ENCODE measurements at places on chromosomes 2 and 18.

DNA sequence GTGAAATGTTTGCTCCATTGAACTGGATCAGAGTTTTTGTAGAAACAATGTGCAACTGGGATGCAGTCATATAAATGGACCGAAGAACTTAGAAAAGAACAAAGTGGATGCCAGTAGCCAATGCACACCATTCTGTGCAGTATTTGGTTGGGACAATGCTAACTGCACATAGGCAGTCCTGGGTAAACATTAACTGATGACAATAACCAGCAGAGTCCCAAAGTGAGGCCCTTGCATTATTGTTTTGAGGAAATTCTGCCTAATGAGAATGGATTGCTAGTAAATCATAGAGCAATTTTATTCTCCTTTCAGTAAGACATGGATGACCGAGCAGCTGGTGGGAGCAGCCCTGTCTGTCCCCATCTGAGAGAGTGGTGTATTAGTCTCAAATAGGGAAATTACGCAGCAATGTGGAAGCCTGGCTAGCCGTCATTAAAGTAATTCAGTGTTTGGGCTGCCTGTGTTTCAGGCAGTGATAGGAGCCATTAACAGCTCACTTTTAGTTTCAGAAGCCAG is 94.9 kb downstream of the KCTD1 start:
- no peak for DNase-seq

DNA sequence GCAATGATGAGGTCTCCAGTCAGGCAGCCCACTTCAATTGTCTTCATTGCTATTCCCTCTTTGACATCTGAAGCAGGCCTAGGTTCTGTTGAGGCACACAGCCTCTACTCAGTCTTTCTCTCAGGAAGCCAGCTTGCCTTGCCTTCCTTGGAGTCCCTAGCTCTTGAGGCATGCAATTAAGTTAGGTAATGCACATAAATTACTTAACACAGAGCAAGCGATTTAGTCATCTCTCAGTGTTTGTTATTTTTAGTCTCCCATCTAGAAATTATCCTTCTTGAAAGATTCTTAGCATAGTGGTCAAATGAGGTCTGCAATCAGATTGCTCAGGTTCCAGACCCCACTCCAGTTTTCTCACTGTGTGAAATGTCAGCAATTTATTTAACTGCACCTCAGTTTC is 32.0 kb downstream of the SULT1C4 start:
- DNase-seq, result no peak

- DNase-seq, result no peak
Observed at GRCh38 chr2:97812931-97813330, 99.6 kb downstream of the ZAP70 start.

GRCh38 chr18:12324991-12325725 is 17.1 kb downstream of the TUBB6 start:
- DNase-seq, result no peak

DNA sequence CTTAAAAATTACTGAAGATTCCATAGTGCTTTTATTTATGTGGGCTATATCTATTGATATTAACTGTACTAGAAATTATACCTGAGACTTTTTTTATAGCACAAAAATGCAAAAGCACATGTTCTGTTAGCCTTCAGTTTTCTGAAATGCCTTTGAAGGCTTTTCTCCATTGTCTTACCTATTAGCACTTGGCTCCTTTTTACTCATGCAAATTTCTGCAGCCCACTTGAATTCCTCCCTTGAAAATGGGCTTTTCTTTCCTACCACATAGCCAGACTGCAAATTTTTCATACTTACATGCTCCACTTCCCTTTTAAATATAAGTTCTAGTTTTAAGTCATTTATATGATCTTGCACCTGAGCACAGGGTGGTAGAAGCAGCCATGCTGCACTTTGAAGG is 453.0 kb upstream of the TRIB2 start:
- DNase-seq, result no peak

DNA sequence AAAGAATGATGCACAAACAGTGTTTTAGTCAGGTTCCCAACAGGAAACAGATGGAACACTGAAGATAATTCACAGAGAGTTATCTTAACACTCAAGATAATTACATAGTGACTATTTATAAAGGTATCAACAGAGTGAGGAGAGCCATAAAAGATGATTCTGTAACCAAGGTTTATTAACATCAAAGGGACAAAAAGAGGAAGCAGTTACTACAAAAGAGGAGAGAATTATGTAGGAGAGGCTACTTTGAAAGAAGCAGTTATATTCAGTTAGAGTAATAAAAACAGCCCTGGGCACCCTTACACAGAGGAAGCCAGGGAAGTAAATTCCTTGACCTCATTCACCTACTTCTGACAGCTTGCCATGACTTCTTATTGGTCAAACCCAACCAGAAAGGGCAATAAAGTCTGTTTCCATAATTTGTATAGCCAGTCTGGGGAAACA is 326.5 kb upstream of the SLC39A10 start:
- DNase-seq, result no peak

- no peak for DNase-seq
Observed at GRCh38 chr2:40038646-40039045, 259.6 kb upstream of the THUMPD2 start.

GRCh38 chr2:164554487-164554886 is 66.8 kb downstream of the GRB14 start:
- DNase-seq, result no peak

GRCh38 chr2:10007435-10007834 is 35.9 kb upstream of the KLF11 start:
- DNase-seq, result no peak

- DNase-seq, result no peak
Observed at GRCh38 chr2:45736757-45737704, 85.6 kb downstream of the PRKCE start.

DNA sequence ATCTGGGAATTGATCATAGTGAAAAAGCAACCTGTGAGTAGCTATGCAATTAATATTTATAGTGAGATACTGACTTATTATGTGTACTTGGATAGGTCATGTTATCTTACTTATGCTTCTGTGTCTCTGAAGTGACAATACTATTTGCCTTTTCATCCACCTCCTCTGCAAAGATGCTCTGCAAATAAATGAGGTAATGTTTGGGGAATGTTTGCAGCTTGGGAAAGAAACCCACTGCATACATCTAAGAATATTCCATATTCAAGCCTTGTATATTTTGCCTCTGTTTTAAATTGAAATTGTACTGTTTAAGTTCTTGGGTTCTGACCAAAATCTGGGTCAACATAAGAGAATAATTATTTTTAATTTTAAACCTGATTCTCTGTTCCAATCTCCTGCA is 217.4 kb upstream of the DTNA start:
- no peak for DNase-seq

- DNase-seq, result no peak
Observed at GRCh38 chr2:61534926-61535325, 3.2 kb downstream of the XPO1 start.

- no peak for DNase-seq
Observed at GRCh38 chr2:200199005-200199404, 107.5 kb upstream of the SPATS2L start.

DNA sequence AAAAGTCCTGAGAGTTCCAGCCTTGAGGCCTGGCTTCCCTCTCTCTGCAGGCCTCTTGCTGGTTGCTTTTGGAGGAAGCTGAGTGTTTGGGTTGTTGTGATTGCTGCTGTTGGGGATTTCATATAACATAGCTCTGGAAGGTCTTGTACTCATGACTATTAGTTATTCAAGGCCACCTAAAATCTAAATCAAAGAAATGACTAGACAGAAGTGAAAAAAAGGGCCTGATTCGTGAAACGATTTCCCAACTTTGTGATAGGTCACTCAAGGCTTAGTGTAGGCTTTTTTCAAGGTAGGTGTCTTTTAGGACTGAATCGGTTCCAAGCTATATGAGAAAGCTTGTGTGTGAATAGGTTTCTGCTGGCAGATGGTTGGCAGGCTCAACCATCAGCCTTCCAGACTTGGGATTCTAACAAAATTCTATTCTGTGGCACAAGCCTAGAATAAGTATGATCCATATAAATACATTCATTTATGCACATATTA is 164.4 kb downstream of the FMNL2 start:
- no peak for DNase-seq

DNA sequence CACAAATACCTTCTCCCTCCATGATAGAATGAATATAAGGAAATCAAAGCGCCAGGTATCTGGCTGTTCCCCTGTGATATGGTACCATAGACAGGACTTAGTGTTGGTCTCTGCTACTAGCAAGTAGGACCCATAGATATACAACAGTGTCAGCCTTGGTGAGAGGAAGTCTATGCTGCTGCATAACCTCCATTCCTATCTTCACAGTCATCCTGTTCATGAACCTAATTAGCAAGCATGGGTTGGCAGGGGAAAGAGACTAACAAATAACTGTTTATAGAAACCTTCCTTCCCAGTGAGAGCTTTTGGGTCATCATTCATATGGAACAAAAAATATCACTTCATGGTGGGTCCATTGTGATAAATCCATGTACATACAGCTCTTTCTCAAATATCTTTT is 188.9 kb upstream of the FAM98A start:
- no peak for DNase-seq

DNA sequence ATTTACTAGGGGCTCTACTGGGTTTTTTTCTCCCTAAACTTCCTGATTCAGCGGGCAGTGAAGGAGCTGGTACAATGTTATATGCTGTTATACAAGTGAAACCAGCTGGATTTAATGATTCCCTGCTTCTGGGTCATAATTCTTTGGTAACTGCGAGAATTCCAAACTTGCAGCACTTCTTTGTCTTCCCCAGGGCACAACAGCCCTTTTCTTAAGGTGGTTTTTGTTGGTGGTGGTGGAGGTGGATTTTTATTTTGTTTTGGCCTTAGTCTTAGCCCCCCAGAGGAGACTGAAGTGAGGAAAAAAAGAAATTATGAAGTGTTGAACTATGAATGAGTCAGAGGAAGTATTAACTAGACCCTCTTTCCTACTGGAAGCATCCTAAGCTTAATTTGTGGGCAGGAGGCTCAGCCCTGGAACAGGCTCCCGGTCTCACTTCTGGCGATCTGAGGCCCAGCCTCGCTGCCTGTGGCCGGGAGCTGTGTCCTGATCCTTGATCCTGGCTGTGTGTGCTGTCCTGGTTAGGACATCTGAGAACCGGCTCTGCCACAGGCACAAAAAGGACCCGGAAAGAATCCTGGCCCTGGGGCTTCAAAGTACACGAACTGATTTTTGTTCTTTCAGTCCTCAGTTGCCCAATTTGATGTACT is 141.9 kb downstream of the LYPD6B start:
- no peak for DNase-seq

- no peak for DNase-seq
Observed at GRCh38 chr2:9782197-9782719, 61.0 kb upstream of the TAF1B start.

GRCh38 chr2:189580658-189581353 is at the start of gene SLC40A1:
Gene SLC40A1, minus strand, starts transcription at chr2:189580786. Its CDS starts 326 bp downstream, at chr2:189580460.
- DNase-seq, result peak; percentile 5

DNA sequence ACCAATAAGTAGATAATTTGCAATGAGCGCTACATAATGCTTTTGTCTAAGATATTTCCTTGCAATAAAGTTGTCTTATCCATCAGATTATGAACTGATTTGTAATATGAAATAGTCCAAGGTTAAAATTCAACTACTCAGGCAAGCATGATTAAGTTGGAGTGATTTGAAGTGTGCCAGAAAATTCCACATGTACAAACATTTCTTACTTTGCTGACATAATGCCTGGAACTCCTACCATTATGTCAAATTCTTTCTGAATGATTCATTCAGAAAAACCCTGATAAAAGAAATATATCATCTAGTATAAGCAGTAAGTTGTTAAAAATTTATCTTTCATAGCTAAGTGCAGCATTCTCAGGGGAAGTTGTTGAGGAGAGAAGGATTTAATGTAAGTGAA is 87.3 kb downstream of the CBLN2 start:
- DNase-seq, result no peak

DNA sequence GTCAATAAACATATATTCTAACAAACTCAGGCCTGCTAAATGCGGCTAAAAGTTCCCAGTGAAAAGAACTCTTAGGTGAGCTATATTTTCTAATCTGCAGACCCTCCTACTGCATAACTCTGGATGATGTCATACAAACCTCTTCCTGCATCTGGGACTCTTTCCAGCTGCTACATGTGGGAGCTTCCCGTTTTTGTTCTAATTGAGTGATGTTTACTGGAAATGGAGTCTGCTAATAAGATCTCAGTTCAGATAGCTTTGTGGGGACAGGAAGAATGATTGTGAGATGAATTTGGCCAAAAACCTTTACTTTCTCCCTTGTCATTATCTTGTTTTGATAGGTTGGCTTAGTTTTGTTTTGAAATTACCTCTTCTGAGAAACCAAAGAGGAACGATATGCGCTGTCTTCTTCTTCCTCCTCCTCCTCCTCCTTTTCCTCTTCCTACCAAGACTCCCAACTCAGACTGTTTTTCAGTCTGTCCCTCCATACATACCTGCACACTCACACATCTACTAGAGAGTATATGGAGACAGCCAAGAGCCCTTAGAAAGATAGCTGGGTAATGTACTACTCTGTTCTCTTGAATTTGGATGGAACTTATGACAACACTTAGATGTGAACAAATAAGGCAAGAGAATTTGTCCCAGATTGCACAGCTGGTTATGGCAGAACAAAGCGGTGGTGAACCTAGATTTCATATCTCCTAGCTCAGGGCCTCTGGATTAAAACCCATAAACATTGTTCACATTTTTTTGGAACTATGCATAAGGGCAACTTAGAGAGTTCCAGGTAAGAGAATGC is 39.8 kb upstream of the AAK1 start:
- no peak for DNase-seq

DNA sequence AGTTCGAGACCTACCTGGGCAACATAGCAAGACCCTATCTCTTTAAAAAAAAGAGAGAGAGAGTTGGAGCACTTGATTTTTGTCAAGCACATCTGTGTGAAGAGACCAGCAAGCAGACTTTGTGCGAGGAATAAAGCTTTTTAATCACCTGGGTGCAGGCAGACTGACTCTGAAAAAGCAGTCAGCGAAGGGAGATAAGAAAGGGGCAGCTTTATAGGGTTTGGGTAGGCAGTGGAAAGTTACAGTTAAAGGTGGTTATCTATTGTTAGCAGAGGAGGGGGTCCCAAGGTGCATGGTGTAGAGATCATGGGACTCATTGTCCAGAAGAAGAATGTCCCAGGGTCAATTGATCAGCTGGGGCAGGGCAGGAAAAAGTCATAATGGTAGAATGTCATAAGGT is 34.4 kb downstream of the NCL start:
- DNase-seq, result no peak

Data from activated gamma-delta T cell (primary cell).